ENCODE measurements at places on chromosomes 16 and 17.
A peak's percentile ranks its signal among the peaks of the same experiment; 100 is the strongest.

- DNase-seq: peak; percentile 57
Measured at GRCh38 chr17:82300707-82301270, 16.6 kb downstream of the CD7 start.

GRCh38 chr16:53752560-53752959, 48.6 kb downstream of the FTO start:
- DNase-seq: no peak

DNA sequence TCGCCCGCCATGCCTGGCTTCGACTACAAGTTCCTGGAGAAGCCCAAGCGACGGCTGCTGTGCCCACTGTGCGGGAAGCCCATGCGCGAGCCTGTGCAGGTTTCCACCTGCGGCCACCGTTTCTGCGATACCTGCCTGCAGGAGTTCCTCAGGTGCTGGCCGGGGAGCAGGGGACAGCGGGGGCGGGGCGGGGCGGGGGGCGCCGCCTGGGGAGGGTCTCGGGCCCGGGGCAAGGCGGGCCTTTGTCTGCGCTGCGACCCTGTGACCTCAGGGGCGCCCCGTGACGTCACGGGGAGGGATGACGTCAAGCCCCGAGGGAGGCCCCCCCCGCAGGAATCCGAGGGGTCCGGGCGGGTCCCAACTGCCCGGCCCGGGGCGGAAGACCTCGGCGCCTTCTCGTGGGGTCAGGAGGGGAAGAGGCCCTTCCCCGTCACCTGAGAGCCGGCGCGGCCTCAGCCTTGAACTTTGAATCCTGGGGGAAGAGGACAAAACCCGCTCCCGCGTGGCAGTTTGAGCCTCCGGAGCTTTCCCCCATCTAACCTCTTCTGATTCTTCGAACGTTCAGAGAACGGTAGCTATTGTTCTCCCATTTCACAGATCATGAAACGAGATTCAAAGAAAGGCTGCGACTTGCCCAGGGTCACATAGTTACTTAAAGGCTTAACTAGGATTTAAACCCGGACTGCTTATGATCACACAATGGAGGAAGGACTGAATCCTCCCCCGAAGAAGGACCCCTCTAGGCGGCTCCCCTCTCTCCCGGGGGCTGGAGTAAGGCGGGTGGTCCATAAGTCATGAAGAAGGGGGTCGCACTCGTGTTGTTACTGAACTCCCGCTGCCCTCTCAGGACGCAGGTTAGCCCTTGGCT, 527 bp downstream of the TRAF4 start:
- DNase-seq: peak; percentile 59

- no peak for DNase-seq
Measured at GRCh38 chr17:66682283-66682682, 152.6 kb upstream of the CACNG5 start.

GRCh38 chr17:73622381-73622780, 21.9 kb downstream of the SDK2 start:
- no peak for DNase-seq

DNA sequence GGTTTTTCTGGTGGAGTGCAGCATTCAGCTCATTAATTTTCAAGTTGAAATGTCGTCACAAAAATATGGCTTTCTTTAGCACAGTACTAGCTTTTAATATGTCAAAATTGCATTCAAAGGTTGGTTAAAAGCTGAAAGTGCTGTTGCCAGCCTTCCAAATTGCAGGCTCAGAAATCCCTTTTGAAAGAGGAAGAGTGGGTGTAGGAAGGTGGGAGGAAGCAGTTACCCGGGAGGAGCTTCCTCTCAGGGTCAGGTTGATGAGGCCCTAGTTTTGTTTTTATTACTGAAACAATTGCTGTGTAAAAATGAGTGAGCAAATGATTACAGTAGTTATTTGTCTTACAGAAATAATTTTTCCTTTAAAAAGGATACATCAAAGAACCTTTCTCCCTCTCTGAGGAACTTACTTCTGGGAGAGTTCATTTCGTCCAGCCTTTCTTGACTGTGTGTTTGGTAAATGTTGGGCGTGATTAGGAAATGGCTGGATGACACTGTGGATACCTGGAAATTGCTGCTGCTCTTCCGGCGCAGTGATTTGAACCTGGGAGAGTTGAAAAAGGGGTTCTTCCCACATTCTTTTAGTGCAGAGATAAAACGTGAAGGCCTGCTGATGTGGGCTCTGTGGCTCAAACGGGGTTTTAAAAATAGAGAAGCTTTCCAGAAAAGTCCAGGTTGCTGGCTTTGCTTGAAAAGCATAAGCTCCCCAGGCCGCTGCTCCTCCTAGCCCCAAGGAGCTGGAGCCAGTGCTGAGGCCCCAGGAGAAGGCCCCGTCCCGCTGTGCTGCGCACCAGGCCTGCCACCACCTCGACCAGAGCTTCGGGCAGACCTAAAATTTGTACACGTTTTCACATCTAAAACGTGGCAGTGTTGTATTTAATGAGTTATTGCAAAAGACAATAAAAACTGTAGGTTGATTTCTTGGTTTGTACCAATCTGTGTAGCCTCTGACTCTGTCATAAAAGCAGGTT, 41.7 kb downstream of the SEC14L1 start:
- DNase-seq: no peak

GRCh38 chr17:58577696-58578095, 63.3 kb upstream of the MTMR4 start:
- DNase-seq: peak; percentile 51

Data from EL (cell line).